Jurkat, Clone E6-1 (cell line): ENCODE measurements at places on chromosomes 7 and 10.

DNA sequence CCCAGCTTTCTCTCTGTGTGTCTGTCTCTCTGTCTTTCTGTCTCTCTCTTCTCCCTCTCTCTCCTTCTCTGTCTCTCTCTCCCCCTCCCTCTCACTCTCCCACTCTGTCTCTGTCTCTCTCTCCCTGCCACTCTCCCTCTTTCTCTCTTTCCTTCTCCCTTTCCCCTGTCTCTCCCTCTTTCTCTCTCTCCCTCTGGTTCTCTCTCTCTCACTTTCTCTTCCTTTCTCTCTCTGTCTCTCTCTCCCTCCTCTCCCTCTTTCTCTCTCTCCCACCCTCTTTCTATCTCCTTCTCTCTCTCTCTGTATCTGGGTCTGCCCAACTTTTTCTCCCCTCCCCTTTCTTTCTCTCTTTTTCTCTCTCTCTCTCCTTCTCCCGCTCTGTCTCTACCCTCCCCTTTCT lies 36.5 kb downstream of the SEC61G start:
- no peak for DNase-seq

- DNase-seq = no peak
Measured at GRCh38 chr10:43049081-43049551, 27.8 kb upstream of the RET start.

- DNase-seq = no peak
Measured at GRCh38 chr10:30940256-30940655, 91.4 kb downstream of the ZNF438 start.

DNA sequence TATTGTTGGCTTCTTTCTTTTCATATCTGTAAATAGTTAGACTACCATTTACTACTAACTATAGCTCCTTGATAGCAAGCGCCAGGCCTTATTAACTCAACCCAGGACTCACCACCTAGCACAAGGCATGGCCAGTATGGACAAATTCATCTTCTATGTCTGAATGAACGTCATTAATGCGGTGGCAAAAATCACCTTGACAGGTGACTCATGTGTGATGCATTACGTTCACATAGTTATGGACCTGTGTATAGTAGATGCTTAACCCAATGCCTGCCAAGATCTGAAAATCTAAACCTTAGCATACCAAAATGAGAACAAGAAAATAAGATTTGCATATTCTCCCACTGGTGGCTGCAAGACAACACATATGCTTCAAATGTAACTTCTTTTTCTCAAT lies 300.8 kb downstream of the PARD3 start:
- DNase-seq = no peak

- no peak for DNase-seq
Measured at GRCh38 chr7:20788420-20788990, 1.8 kb upstream of the SP8 start.

- DNase-seq = no peak
Measured at GRCh38 chr7:157139111-157139809, 534 bp downstream of the UBE3C start.

- DNase-seq = no peak
Measured at GRCh38 chr7:17131983-17132655, 166.3 kb upstream of the AHR start.

- DNase-seq = no peak
Measured at GRCh38 chr7:101265622-101266516, 21.0 kb upstream of the FIS1 start.

- DNase-seq = no peak
Measured at GRCh38 chr10:63921908-63922467, 400.8 kb downstream of the REEP3 start.

DNA sequence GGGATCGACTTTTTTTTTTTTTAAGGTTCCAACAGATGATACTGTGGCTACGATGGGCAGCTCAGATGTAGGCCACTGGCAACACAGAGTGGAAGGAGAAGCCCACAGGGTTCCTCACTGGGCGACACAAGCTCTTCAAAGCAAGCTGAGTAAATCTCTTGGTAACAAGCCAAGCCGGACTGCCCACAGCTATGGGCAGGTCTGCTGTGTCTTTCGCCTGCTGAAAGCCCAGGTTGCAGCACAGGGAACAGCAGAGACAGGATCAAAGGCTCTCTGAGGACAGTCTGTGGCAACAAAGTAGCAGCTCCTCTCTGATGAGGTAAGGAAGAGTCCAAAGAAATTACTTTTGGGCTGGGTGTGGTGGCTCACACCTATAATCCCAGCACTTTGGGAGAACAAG lies 83.6 kb downstream of the KCNMA1 start:
- no peak for DNase-seq

DNA sequence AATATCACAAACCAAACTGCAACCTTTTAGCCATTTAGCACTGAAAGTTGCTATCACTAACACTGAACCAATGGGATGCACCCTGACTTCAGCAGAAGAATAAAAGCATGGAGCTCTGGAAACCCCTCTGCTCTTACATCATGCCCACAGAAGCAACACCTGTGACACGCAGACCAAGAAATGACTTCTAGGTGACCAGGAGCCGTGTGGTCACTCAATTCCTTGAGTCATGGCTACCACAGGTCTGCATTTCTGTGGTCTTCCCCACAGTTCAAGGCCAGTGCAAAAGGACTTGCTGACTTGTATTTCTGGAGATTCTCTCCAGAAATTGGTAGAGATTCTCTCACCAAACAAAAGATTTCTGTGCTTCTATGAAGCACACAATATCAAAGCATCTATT lies 38.3 kb downstream of the NRCAM start:
- DNase-seq = no peak

DNA sequence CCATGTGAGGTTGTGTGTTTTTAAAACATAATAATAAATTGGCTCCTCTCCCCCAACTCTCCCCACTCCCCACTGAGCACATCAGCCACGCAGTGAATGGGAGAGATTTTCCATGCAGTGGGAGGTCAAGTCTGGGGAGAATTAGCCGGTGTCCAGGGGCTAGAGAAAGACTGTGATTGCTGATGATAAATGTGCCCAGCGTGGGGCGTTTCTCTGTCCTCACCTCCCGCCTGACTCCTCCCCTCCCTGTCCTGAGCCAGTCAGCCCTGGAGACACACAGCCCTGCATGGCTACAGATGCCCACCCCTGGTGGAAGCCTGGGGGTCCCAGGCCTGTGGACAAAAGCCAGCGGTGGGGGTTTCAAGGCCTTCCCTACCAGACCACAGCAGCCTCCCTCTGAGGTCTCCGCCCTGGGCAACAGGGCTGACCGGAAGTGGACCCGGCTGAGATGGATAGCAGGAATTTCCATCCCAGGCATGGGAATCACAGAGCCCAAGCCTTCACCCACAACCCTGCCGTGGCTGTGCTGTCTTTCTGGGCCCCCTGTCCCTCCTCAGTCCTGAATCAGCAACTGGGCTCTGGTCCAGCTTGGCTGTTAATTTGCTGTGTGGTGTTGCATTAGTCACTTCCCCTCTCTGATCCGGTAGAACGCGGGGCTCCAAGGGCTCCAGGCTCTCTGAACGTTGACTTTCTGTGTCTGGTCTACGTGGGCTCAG lies 46.8 kb upstream of the SLC29A3 start:
- no peak for DNase-seq

GRCh38 chr10:13335881-13336280 lies 12.2 kb downstream of the SEPHS1 start:
- DNase-seq = no peak

- DNase-seq = no peak
Measured at GRCh38 chr10:36499693-36500092, 625.7 kb upstream of the ANKRD30A start.
